ENCODE measurements at places on chromosomes 3 and 15.

GRCh38 chr3:49803465-49804140, 542 bp downstream of the INKA1 start:
- DNase-seq: no peak

DNA sequence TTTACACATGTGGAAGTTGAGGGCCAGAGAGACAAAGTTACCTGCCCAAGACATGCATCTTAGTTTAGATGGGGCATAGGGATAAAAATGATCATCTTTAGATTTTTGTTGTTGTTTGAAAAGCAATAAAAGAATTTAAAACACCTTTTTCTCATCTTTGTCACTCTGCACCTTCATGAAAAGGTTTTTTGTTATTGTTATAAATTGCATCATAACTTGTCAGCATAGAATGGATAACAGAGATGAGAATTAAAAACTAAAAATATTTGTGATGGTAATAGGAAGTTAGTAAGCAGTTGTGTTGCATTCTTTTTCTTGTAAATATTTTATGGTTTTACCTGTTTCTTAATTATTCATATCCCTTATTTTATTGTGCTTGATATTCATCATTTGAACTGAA, 13.4 kb upstream of the ZBTB47 start:
- no peak for DNase-seq

DNA sequence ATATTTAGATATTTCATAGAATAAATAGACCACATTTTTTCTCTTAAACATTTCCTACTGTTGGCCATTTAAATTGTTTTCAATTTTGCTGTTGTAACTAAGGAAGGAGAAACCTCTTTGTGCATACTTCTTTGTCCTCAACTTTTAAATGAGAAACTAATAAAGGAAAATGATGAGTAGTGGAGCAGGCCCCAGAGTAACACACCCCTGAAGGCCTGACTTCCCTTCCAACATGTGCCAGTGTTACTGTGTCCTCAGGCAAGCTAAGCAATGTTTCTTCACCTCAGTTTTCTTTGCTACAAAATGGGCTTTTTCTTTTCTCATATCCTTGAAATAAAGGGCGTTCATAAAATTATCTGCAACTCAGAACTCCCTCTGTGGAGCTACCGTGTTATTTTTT, 53.7 kb downstream of the RPL22L1 start:
- no peak for DNase-seq

- no peak for DNase-seq
Measured at GRCh38 chr15:87949151-87949574, 307.4 kb downstream of the NTRK3 start.

GRCh38 chr3:102529452-102529851, 94.6 kb downstream of the ZPLD1 start:
- DNase-seq: no peak

GRCh38 chr3:171458071-171458863, 1.9 kb downstream of the TNIK start:
- DNase-seq: no peak

DNA sequence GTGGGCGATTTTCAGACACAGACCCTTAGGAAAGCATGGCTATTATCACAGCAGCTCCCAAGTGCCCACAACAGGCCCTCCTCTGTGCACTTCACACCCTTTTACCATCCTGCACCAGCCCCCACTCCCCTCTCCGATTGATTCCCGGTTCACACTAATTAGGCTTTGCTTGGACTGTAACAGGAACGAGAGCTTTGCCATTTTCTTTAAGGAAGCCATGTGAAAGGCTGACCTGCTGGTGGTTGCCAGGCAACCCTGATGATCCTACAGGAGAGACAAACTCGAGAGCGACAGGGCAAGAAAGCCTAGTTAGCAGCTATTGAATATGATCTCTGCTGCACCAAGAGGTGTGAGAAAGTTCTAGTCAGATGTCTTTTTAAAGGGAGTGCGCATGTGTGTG, 28.2 kb upstream of the DET1 start:
- no peak for DNase-seq

- no peak for DNase-seq
Measured at GRCh38 chr15:98002866-98003265, 42.4 kb downstream of the ARRDC4 start.

DNA sequence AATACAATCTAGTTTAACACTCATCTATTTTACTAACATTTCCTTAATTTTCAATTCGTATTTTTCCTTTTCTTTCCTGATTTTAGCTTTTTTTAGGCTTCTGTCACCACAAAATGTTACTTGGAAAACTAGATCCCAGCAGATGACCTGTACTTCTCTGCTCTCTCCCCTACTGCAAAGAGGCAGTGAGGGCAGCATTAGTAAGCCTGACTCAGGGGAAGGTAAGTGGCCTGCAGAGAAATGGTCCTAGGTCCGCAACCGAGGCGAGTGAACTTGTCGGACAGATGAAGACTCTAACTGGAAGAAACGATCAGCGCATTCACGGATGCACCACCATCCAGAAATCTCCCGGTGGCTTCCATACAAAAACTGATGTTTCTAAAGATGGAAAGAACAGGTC, 20.4 kb downstream of the TMEM43 start:
- peak; percentile 73 for DNase-seq

GRCh38 chr15:95615436-95615835, 715.1 kb upstream of the NR2F2 start:
- no peak for DNase-seq

DNA sequence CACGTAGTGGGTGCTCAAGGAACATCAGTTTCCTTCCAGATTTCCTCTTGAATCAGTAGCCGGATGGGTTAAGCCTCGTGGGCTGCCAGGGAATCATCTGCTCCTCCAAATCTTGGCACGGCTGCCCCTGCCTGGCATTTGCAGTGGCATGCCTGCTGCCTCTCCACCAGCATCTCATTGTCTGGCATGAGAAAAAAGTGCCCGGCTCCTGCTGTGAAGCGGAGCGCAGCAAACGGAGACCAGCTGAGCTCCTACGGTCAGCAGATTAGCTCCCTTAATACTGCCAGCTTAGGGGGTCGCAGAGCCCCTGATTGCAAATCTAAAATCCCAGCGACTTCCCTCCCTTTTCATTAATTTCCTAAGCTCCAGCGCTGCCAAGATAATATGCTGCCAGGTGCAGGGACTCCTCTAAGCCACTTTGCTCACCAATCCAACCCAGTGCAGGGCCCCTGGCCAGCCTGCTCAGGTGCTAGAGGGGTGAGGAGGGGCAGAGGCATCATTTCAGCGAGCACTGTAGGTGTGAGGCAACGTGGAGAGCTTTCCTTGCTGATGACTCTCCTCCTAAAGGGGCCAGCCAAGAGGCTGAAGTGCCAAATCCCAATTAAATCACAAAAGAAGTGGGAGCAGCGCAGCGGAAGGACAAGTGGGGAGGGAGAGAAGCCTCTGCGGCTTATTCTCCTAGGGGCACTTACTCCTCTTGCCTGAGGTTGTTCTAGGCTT, 49.6 kb upstream of the ST8SIA2 start:
- no peak for DNase-seq

GRCh38 chr3:12437861-12438260, 46.4 kb upstream of the TSEN2 start:
- DNase-seq: no peak
